ENCODE measurements at places on chromosomes 4 and X.

- DNase-seq: no peak
Measured at GRCh38 chr4:83558680-83559079, 22.8 kb downstream of the GPAT3 start.

GRCh38 chr4:106496061-106496460 lies 127.5 kb upstream of the GIMD1 start:
- DNase-seq: no peak

DNA sequence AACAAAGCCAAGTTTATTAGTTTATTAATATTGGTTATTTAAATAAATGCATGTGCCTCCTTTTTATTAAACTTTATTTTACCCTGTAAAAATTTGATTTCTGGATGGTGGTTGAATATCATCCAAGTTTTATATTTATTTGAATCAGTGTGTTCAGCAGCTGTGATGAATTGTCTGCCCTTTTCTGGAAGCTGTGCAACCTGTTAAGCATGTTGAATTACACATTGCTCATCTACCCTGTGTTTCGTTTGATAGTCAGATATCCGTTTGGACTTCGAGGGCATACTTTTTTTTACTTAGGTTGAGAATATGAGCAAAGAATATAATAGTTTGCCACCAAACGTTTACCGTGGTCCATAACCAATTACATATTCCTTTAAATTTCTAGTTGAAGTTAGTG lies 95.8 kb upstream of the TENM3 start:
- no peak for DNase-seq

DNA sequence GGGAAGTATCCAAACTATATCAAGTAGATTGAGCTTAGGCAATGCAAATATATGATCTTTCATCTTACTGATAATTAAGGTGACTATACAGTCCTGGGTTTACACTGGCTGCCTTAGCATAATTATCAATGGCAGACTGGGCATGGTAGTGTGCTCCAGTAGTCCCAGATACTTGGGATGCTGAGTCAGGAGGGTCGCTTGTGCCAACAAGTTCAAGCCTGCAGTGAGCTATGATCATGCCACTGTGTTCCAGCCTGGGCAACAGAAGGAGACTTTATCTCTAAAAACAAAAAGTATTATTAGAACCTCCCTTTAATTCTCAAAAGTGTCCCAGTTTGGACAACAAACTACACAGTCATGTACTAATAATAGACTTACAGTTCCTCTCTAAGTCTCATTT lies 99.4 kb upstream of the RASGEF1B start:
- DNase-seq: no peak

DNA sequence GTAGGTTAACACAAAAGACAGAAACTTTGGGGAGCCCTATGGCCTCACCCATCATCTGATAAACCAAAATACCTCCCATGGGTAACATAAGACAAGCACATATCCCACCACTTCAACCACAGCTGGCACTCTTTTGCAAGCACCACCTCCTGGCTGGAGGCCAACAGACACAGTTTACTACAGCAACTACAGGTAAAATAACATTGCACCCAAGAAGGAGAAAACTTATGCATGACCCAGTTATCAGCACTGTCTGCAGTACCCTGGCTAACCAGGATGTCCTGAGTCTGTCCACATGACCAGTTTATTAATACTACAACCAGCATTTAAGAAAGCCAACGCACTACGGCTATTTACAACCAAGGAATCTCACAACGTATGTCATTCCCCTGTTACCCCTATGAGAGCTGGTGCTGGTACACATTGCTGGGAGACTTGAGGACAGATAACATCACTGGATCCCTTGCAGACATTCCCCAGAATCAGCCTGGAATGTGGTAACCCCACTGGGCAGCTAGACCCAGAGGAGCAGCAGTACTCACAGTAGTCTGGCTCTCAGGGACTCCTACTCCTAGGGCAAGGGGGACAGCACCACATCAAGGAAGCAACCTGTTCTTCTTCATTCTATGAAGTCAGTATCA lies 32.0 kb downstream of the ELF2 start:
- no peak for DNase-seq

DNA sequence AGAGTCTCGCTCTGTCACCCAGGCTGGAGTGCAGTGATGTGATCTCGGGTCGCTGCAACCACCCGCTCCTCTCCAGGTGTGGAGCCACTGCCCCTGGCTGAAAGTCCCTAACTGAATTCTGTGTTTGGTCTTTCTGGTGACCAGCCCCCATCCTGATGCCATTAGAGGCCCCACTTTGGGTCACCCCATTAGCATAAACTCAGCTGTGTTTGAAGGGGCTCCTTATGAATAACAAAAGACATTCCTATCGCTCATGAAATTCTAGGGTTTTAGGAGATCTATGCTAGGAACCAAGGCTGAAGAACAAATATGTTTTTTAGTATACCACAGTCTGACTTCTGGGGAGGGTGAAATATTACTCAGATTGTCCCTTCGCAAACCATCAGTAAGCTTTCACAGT lies 652.9 kb downstream of the ADGRL3 start:
- DNase-seq: no peak

All from stimulated activated CD4-positive, alpha-beta T cell treated with anti-CD3 and anti-CD28 coated beads, TNF-alpha, amount 100 ng/mL, for 1 hour (primary cell).